MCF 10A (cell line): ENCODE measurements at places on chromosomes 5 and 9. TPM values are rescaled to one million over a fixed set of nuclear protein-coding genes. Genes with fewer than 3 reads are reported as not detected.

- H3K36me3 ChIP-seq, result peaks cover 10% of the 10 kb centered on the region
- H3K27me3 ChIP-seq, result no peaks in the 10 kb centered on the region
- DNase-seq, result no peak
Measured at GRCh38 chr9:130806327-130806716, 28.7 kb upstream of the ABL1 start.

- peaks cover 6% of the 10 kb centered on the region for H3K4me1 ChIP-seq
- no peak overlapping the region for H3K4me3 ChIP-seq
- no peak for DNase-seq
- H3K36me3 ChIP-seq, result no peaks in the 10 kb centered on the region
- peaks cover 16% of the 10 kb centered on the region for H3K27me3 ChIP-seq
- no peak overlapping the region for H3K27ac ChIP-seq
Measured at GRCh38 chr5:64685866-64686265, 4.4 kb upstream of the SHISAL2B start.

DNA sequence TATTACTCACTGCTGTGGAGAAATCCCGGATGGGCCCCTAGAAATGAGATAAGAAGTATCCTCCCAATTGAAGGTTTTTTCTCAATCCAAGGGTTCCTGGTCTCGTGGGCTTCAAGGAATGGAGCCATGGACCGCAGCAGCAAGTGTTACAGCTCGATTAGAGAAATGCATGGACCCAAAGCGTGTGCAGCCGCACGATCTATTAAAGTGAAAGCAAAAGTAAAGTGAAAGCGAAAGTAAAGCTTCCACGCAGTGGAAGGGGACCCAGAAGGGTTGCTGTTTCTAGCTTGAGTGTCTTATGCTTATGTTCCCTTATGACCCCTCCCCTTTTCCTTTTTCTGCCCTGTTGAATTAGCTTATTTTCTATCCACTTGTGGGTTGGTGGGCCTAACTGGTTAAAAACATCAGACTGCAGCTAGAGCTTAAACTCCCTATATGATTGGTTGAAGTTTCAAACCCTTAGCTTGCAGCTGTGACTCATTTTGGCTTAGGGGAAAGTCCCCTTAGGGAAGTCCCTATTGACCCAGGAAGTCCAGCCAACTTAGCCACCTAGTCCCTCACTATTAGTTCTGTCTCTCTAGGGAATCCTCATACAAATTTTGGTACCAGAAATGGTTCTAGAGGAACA lies 1111.8 kb downstream of the TAF11L14 start:
- no peaks in the 10 kb centered on the region for H3K36me3 ChIP-seq
- H3K27ac ChIP-seq, result no peak overlapping the region
- no peaks in the 10 kb centered on the region for H3K27me3 ChIP-seq
- no peak for DNase-seq

LMX1B gene
- 3.4 and 3.9 TPM in 2 replicates for total RNA-seq

- H3K27me3 ChIP-seq, result no peaks in the 10 kb centered on the region
- no peak overlapping the region for H3K27ac ChIP-seq
- DNase-seq, result no peak
- H3K36me3 ChIP-seq, result no peaks in the 10 kb centered on the region
Measured at GRCh38 chr5:56143373-56143714, 89.8 kb downstream of the ANKRD55 start.

DNA sequence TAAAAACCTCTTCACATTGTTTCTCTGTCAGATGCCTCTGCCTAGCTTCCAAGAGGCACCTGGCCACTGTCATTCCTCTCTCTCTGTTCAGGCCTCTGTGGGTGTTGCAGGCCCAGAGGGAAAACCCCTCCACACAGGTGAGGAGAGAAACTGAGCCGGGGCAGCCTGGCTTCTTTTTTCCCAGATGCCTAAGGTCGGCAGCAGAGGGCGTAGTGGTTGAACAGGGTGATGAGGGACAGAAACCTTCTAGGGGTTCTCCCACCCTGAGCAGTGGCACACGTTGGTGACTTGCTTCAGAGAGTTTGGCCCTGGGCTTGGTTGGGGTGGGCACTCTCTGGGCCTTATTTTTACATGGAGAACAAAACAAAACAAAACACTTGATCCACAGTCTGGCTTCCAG lies 12.2 kb downstream of the IL9 start:
- H3K27ac ChIP-seq, result no peak overlapping the region
- no peaks in the 10 kb centered on the region for H3K36me3 ChIP-seq
- peak; percentile 22 for DNase-seq
- peaks cover 10% of the 10 kb centered on the region for H3K4me1 ChIP-seq
- H3K4me3 ChIP-seq, result no peak overlapping the region

DNA sequence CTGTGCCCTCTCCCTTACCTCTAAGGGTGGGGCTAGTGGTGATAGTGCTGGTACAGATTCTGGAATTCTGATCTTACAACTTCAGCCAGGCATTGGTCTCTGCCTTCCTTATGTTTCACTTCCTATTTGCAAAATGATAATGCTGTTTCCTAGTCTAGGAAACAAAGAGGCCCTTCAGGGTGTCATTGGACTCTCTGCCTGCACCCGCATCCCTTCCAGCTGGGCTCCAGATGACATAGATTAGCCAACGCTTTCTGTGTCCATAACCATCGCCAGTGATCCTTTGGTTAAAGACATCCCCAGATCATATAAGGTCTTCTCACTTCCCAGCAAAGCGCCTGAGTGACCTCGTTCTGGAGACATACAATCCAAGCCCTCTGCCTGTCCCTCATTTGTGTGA lies 180.7 kb downstream of the ERCC6L2 start:
- DNase-seq, result no peak
- no peak overlapping the region for H3K27ac ChIP-seq
- H3K27me3 ChIP-seq, result peaks cover 12% of the 10 kb centered on the region
- H3K36me3 ChIP-seq, result peaks cover 6% of the 10 kb centered on the region

- H3K4me3 ChIP-seq, result peak overlapping the region; percentile 96
- no peaks in the 10 kb centered on the region for H3K27me3 ChIP-seq
- peak; percentile 57 for DNase-seq
- H3K36me3 ChIP-seq, result peaks cover 41% of the 10 kb centered on the region
- peaks cover 39% of the 10 kb centered on the region for H3K4me1 ChIP-seq
Measured at GRCh38 chr5:163506726-163507125, 1.3 kb downstream of the MAT2B start.

- no peaks in the 10 kb centered on the region for H3K4me1 ChIP-seq
- no peak overlapping the region for H3K4me3 ChIP-seq
- H3K27ac ChIP-seq, result no peak overlapping the region
- no peak for DNase-seq
Measured at GRCh38 chr5:90285581-90285980, 124.0 kb downstream of the CETN3 start.

PRLR gene
- total RNA-seq, result 0.16 and 0.44 TPM in 2 replicates

DOK3 gene
- total RNA-seq, result 5.4 and 6.0 TPM in 2 replicates

CSF2 gene
- not detected in 2 replicates for total RNA-seq

- H3K4me3 ChIP-seq, result no peak overlapping the region
- no peak overlapping the region for H3K27ac ChIP-seq
- H3K36me3 ChIP-seq, result no peaks in the 10 kb centered on the region
- no peaks in the 10 kb centered on the region for H3K27me3 ChIP-seq
- DNase-seq, result no peak
Measured at GRCh38 chr5:158313733-158314464, 455.0 kb upstream of the CLINT1 start.

GRCh38 chr9:137685741-137686420 lies 67.1 kb downstream of the EHMT1 start:
- H3K27ac ChIP-seq, result no peak overlapping the region
- peaks cover 39% of the 10 kb centered on the region for H3K36me3 ChIP-seq
- H3K4me1 ChIP-seq, result peaks cover 29% of the 10 kb centered on the region

DNA sequence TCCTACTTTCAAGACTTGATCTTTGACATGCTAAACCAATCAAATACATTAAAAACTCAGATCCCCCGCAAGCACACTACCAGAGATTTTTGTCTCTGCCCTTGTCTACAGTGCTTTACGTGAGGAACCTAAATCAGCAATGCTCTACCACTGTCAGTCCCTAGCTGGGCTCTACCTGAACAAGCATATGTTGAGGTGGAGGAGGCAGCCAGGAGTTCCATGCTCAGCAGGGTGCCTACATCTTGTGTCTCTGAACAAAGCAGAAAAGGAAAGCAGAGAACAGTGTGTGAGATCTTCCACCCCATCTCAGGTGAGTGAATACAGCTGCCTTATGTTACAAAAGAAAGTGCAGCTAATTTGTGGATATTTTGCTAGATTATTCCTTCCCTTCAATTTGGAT lies 255.0 kb downstream of the NDUFS4 start:
- H3K27me3 ChIP-seq, result no peaks in the 10 kb centered on the region
- H3K4me1 ChIP-seq, result no peaks in the 10 kb centered on the region
- H3K4me3 ChIP-seq, result no peak overlapping the region
- DNase-seq, result no peak
- no peaks in the 10 kb centered on the region for H3K36me3 ChIP-seq
- H3K27ac ChIP-seq, result no peak overlapping the region

ADAMTS2 gene
- 0.17 TPM in 1 of 2 replicates, not detected in the other for total RNA-seq

GRCh38 chr5:38289457-38289856 lies 31.1 kb downstream of the EGFLAM start:
- no peaks in the 10 kb centered on the region for H3K36me3 ChIP-seq
- no peaks in the 10 kb centered on the region for H3K27me3 ChIP-seq
- H3K4me1 ChIP-seq, result peaks cover 9% of the 10 kb centered on the region
- H3K4me3 ChIP-seq, result no peak overlapping the region
- DNase-seq, result no peak

PROB1 gene
- 2.3 and 3.1 TPM in 2 replicates for total RNA-seq

- H3K4me1 ChIP-seq, result no peaks in the 10 kb centered on the region
- H3K27me3 ChIP-seq, result no peaks in the 10 kb centered on the region
- no peak overlapping the region for H3K4me3 ChIP-seq
- DNase-seq, result no peak
- H3K36me3 ChIP-seq, result peaks cover 7% of the 10 kb centered on the region
- no peak overlapping the region for H3K27ac ChIP-seq
Measured at GRCh38 chr5:93819668-93820067, 78.3 kb upstream of the POU5F2 start.

DNA sequence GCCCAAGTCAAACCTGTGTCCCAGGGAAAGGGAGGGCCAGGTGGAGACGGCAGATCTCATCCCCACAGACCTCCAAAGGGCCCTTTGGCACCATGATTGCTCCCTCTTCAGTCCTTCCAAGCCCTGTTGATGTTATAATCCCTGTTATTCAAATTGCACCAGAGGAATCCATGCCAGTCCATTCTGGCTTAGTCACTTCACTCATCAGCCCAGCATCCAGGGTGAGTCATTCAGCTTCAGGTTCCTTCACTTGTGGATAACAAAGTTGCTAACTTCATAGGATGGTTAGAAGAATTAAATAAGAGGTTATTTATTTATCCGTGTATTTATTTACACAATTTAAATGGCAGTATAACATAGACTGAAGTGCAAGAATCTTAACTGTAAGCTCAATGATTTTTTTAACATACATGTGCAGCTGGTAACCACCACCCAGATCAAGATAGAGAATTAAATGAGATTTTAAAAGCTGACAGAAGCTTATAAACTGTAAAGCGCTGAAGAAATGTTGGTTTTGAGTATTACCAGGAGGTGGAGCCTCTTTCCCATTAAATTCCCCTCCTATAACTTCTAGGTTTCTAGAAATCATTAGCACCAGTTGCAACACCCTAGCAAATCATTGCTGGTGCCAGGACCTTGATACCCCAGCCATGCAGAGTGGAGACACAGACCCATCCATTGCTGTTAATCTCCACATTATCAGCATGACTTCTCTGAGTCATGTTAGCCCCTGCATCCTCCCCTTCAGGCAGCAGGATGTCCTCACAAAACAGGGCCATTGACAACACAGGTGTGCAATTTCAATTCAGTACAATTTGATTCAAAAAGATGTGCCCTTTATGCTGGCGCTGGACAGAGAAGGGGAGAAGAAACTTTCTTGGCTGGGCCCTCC lies 77.4 kb downstream of the SEC61B start:
- H3K27ac ChIP-seq, result no peak overlapping the region
- H3K36me3 ChIP-seq, result no peaks in the 10 kb centered on the region
- H3K4me1 ChIP-seq, result no peaks in the 10 kb centered on the region
- DNase-seq, result peak; percentile 56

GRCh38 chr5:90641528-90641927 lies 82.9 kb downstream of the ADGRV1 start:
- H3K4me1 ChIP-seq, result no peaks in the 10 kb centered on the region
- H3K36me3 ChIP-seq, result no peaks in the 10 kb centered on the region
- no peak overlapping the region for H3K27ac ChIP-seq
- H3K27me3 ChIP-seq, result peaks cover 57% of the 10 kb centered on the region

- H3K27me3 ChIP-seq, result no peaks in the 10 kb centered on the region
- H3K36me3 ChIP-seq, result peaks cover 72% of the 10 kb centered on the region
- H3K4me3 ChIP-seq, result no peak overlapping the region
- peak overlapping the region; percentile 85 for H3K27ac ChIP-seq
Measured at GRCh38 chr9:98226516-98226915, 28.9 kb downstream of the TBC1D2 start.

DNA sequence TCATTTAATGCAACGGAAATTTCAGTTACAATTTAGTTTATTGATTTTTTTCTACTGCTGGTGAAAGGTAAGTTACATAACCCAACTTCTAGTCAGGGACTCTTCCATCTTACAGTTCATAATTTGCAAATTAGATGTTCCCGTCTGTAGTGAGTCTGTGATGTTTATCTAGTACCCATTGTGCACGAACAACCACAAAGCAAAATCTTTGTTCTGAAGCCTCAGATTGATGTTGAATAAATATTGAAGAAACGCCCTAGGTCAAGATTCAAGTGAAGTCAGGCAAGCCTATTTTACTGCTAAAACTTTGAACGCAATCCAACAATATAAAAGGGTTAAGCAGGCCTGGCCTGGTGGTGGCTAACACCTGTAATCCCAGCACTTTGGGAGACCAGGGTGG lies 43.1 kb downstream of the BASP1 start:
- H3K27ac ChIP-seq, result no peak overlapping the region
- no peak overlapping the region for H3K4me3 ChIP-seq
- H3K27me3 ChIP-seq, result no peaks in the 10 kb centered on the region
- peaks cover 31% of the 10 kb centered on the region for H3K4me1 ChIP-seq

PCDHA13 gene
- total RNA-seq, result 0.33 and 0.74 TPM in 2 replicates

DNA sequence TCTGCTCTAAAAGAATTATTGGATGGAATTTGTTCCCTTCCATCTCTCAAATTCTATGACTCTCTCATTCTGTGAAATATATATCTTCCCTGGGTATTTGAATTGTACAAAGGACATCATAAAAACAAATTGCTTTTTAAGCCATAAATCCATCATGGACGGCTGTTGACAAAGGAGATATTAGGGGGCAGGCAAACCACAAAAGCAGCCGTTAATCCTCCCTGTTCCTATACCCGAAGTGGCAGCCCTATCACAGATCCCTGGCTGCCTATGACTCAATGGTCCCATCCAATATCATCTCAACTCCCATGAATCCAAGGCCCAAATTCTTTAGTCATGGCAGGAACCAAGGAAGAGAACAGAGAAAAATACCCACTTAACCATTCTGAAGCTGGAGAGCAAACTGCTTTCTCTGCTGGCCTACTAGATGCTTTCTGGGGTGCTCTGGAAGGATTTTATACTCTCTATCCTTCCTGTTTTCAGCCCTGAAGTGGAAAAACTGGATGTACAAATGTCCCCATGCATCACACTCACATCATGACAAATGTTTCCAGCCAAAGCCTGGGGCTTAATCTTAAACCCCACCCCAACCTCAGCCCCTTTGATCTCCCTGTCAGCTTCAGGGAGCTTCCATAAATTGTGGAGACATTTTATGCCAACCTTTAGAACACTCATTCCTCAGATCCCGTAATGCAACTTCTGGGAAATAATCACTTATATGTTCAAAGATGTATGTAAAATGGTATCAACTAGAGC lies 59.5 kb downstream of the FAM114A2 start:
- H3K4me3 ChIP-seq, result no peak overlapping the region
- H3K4me1 ChIP-seq, result no peaks in the 10 kb centered on the region
- H3K27ac ChIP-seq, result no peak overlapping the region
- no peaks in the 10 kb centered on the region for H3K36me3 ChIP-seq
- no peak for DNase-seq
- H3K27me3 ChIP-seq, result peaks cover 21% of the 10 kb centered on the region
